Suppressor macrophage (primary cell): ENCODE measurements at places on chromosomes 2 and 18.

GRCh38 chr18:63162271-63163014 lies 157.1 kb downstream of the BCL2 start:
- peak; percentile 74 for DNase-seq

DNA sequence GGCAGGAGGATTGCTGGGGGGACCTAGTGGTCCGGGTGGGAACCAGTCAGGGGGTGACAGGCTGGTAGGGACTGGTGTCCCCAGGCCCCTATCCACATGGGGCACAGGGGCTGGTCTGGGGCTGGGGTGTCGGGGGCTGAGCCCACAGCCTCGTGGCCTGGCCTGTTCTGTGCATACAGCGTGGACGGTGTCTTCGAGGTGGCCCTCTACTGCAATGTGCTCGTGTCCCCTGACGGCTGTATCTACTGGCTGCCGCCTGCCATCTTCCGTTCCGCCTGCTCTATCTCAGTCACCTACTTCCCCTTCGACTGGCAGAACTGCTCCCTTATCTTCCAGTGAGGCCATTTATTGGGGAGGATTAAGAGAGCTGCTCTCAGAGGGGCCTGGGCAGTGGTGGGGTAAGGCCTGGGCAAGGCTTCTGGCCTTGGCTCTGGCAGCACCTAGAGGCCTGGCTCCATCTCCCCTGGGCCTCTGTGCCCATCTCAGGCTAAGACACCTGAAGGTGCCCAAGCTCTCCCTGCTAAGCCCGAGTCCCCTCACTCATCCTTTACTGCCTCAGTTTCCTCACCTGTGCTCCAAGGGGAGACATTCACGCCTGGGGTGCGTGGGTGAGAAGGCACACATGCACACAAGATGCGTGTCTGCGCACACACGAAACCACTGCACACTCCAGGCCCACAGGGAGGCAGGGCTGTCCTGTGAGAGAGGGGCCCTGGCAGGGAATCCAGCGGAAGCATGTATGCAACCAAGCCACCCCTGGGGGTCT lies 1.9 kb downstream of the CHRNG start:
- DNase-seq: peak; percentile 17

GRCh38 chr2:2830576-2830975 lies 499.5 kb upstream of the MYT1L start:
- DNase-seq: no peak

DNA sequence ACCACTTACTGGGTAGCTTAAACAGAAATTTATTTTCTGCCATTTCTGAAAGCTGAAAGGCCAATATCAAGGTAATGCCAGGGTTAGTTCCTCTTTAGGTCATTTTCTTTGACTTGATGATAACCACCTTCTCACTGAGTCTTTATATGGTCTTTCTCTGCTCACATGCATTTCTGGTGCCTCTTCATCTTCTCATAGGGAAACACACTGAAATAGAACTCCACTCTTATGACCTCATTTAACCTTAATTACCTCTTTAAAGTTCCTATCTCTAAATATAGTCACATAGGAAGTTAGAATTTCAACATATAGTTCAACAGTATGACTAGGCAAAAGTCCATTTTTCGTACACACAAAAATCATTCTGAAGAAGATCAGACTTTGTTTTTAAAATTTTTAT lies 616.8 kb upstream of the VRK2 start:
- DNase-seq: no peak

DNA sequence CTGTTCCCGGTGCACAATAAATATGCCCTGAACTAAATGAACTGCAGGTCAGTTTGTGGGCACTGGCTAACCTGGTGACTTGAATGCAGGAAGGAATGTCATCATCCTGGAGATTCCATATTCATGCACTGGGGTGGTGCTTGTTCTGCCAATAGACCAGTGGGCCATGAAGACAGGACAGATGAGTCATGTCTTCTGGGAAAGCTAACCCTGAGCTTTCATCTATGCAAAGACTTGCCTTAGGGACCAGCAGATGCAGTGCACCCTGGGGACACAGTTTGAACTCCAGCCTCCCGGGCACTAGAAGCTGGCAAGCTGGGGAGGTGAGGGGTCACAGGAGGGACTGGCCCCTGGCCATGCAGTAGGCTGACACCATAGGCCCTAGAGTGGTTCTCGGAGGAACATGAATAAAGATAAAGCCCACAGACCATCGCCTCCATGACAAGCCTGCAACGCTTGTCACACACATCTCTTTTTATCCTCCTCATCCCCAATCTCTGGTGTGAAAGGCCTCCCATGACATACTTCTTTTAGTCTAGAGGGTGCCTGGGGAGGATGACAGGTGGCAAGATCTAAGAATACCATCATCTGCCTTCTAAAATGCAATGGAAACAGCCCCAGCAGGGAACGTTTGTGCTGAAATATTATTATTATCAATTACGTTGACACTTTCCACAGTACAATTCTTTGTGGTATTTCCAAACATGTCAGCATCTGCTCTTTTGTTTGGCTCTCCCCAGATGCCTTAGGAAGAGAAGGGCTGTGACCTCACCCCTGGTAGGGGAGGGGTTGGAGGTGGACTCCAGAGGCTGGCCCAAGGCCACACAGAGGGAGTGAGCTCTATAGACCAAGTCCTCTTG lies 267.4 kb upstream of the RAB6C start:
- no peak for DNase-seq

GRCh38 chr2:42788882-42789281 lies 3.5 kb downstream of the HAAO start:
- no peak for DNase-seq

- DNase-seq: no peak
Measured at GRCh38 chr2:226115102-226115831, 684.4 kb downstream of the IRS1 start.

GRCh38 chr2:215548714-215549113 lies 112.8 kb upstream of the FN1 start:
- no peak for DNase-seq

DNA sequence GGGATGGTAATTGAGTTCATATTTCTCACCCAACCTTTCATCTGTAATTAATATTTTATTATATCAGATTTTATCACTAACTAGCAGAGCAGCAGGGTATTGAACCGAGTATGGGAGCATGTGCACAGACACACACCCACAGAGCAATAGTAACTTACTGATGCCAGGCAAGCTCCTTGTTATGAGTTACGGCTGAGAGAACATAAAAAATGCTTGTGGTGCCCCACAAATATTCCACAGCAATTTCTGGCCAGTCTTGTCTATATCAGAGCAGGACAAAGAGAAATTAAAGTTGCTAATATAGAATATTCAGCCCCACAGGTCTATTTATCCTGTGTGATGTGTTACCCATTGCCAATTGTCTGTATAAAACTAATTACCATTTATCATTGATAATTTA lies 501.8 kb upstream of the RAB12 start:
- no peak for DNase-seq

- DNase-seq: peak; percentile 64
Measured at GRCh38 chr2:240595381-240596079, 9.0 kb downstream of the CAPN10 start.

DNA sequence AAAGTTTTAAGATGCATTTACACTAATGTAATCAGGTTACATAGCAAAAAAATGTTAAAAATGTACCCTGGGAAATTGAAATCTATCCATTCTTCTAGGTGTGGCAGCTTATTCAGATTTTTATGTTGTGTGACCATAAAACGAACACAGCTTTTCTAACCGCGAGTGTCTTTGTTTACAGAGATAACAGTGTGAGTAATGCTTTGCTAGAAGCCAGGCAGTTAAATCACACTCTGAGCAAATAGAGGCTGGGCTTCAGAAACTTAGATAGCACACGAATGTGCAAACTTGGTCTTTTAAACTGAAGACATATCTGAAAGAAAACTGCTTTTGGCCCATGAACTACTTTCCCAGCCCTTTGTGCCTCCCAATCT lies 116.1 kb downstream of the SPTBN1 start:
- no peak for DNase-seq

DNA sequence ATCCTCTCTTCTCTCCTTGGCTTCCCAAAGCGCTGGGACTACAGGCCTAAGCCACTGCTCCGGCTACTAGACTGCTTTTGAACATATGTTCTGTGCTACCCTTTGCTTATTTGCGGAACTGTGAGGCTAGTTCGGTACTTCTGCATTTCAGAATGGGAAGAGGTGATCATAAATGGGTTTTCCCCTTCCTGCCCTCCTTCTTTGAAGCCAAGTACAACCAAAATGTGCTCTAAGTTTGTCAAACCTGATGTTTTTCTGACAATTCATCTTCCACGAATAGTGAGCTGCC lies 1.7 kb upstream of the ESCO1 start:
- peak; percentile 77 for DNase-seq

DNA sequence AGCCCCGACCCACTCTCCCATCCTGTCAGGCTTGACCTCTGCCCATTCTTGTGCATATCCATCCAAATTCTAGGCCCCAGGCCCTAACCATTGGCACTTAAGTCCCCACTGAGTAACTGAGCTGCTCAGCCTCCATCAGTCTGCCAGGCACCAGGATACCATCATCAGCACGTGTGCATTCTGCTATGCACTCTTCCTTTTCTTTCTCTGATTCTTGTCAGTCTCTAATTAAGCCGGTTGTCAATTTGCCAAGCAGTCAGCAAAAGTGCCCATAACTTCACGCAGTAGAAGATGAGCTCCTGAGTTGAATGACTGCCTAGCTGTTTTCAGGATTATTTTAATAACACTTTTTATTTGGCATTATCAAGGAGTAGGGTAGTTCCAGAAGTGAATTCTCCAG lies 107.2 kb downstream of the FEZ2 start:
- no peak for DNase-seq

- DNase-seq: no peak
Measured at GRCh38 chr2:44218771-44219170, 50.1 kb downstream of the PPM1B start.

GRCh38 chr2:151823651-151824050 lies 4.6 kb downstream of the ARL5A start:
- DNase-seq: no peak

GRCh38 chr2:207833251-207833751 lies 63.6 kb upstream of the FZD5 start:
- DNase-seq: no peak

DNA sequence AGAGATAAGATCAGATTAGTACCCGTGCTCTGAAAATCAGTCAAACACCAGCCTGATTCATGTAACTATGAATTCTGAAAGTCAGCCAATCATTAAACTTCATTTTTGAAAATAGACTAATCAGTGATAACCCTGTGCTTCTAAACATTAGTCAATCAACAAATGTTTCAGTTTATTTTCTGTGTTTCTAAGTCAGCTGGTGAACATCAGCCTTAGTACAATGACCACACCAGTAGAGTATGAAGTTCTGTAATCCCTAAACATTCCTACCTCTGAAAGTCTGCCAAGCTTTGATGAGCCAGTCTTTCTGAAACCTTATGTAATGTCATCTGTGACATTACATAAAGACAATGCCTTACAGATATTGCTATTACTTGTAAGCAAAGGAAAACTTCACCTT lies 807.4 kb upstream of the CRIM1 start:
- DNase-seq: no peak

DNA sequence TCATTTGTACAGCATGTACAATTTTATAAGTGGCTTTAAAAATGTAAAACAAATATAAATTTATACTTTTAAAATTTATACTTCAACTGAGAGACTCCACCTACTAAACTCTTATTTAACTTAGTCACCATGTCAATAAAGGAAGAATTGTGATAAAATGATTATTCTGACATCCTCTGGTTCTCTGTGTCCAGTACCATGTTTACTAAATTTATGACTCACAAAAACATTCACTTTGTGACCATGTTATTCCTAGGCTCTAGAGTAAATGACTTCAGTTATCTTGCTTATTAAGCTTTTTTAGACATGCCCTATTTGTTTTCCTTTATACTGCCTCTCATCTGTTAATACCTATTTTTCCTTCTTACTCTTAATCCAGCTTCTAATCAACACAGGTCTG lies 959.6 kb upstream of the SLC39A10 start:
- no peak for DNase-seq

DNA sequence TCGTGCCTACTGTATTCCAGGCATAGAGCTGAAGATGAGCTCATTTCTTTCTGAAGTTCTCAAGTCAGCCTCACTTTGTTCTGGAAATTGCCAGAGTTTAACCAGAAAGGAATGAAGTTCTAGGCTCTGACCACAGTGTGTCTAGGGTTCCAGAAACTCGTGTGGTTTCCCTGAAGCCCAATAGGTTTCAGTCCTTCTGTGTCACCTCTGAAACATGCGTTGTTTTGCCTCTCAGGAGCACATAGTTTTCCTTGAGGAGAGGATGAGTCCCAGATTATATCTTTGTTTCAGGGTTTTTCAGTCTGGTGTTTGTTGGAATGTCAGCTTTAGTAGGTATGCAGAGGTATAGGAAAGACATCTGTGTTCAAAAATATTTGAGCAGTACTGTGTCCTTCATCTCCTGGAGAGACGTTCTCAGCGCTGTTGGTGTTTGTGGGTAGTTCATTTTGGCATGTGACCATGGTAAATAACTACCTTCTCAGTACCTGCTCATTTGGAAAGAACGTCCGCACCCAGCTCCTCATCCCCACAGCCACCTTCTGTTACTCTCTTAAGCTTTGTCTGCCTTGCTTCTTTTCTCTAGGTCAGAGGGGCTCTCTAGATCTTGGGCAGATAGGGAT lies 56.6 kb downstream of the RALBP1 start:
- DNase-seq: no peak

DNA sequence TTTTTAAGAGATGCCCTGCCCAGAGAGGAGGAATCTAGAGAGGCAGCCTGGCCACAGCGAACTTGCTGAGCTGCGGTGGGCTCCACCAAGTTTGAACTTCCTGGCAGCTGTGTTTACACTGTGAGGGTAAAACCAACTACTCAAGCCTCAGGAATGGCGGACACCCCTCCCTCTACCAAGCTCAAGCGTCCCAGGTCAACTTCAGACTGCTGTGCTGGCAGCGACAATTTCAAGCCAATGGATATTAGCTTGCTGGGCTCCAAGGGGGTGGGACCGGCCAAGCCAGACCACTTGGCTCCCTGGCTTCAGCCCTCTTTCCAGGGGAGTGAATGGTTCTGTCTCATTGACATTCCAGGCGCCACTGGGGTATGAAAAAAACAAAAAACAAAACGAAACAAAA lies 289.4 kb downstream of the KCNS3 start:
- no peak for DNase-seq

DNA sequence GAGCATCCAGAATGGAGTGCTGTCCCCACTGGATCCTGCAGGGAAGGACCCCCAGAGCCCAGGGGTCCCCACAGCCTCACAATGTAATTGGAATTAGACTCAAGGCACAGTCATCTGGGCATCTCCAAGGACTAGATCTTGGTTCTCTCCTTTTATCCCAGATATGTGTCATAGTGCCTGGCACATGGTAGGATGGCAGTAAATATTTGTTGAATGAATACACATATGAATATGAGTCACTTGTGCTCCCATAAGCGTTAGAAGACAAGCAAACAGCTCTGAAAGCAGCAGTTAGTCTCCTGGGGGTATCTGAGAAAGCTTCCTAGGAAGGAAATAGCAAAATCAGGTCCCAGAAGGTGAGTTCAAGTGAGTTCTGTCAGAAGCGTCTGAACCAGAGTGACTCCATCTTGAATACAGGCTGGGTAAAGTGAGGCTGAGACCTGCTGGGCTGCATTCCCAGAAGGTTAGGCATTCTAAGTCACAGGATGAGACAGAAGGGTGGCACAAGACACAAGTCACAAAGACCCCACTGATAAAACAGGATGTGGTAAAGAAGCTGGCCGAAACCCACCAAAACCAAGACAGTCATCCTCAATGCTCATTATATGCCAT lies 234.1 kb upstream of the ID2 start:
- no peak for DNase-seq

GRCh38 chr2:102975996-102976975 lies 214.5 kb downstream of the TMEM182 start:
- no peak for DNase-seq
